ENCODE measurements at places on chromosomes 13 and 19.
A peak's percentile ranks its signal among the peaks of the same experiment; 100 is the strongest.

GRCh38 chr19:13872695-13873389 lies 4.1 kb upstream of the NANOS3 start:
- DNase-seq = no peak

GRCh38 chr19:17448131-17448967 lies at the start of gene TMEM221:
TSS of gene TMEM221 (minus strand) at chr19:17448668. CDS start at chr19:17448462, 206 bp downstream.
- DNase-seq = peak; percentile 56

- peak; percentile 68 for DNase-seq
These were observed at the start of gene ZFP30 for GRCh38 chr19:37655301-37655688. TSS of gene ZFP30 (minus strand) at chr19:37655465. CDS start at chr19:37647822, 7,643 bp downstream.

GRCh38 chr13:90999401-90999800 lies 348.1 kb upstream of the MIR17HG start:
- no peak for DNase-seq

- no peak for DNase-seq
These were observed 26.3 kb downstream of the SAE1 start for GRCh38 chr19:47156861-47157430.

GRCh38 chr13:75194717-75195462 lies 287.1 kb downstream of the TBC1D4 start:
- no peak for DNase-seq

GRCh38 chr13:100946588-100946987 lies 272.0 kb upstream of the TMTC4 start:
- no peak for DNase-seq

GRCh38 chr19:10283301-10284064 lies 3.3 kb upstream of the ICAM4 start:
- DNase-seq = no peak

DNA sequence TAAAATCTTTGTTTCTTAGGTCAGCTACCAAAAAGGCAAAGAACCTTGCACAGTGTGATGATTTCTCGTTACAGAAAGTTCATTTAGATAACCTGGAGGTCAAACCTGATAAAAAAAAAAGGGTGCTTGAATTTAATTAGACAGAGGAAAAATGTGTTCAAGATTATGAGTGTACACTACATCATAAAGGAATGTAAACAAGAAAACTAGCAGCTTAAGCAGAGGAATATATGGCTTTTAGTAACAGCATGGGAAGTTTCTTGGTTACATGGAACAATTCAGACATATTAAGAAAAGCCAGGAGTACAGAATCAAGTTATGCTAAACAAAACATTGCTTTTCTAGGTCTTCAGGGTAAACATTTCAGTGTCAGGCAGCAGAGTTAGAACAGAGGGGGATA lies 32.9 kb downstream of the ING1 start:
- no peak for DNase-seq

GRCh38 chr13:48201044-48201443 lies 32.0 kb upstream of the ITM2B start:
- no peak for DNase-seq

- DNase-seq = no peak
These were observed 304.0 kb downstream of the SPRY2 start for GRCh38 chr13:80036845-80037504.

DNA sequence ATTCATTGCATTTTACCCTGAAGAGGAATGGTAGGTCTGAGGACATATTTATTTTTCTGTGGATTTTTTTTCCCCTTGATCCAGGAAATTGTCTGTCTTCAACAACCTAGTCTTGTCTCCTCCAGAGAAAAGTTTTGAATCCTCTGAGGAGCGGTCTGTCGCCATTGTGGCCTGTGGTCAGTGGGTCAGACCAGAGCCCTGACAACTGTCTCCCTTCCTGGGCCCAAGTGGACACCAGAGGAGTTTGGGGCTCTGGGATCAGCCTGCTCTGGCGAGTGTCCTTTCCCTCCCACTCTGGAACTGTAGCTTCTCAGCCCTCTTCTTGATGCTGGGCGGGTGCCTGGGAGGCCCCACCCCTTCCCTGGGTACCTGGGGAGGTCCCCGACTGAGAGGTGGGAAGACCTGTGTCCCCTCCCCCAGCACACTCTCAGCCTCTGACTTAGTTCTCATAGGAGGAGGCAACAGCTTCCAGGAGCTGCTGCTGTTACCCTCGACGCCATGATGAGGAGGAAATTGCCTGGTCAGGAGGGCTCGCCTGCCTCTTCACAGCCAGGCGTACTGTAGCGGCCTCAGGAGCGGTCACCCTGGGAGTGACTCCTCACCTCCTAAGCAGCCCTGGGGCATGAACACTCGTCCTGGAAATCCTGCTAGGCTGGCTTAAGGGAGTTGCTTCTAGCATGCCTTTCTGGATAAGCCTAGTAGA lies 110.3 kb downstream of the GGACT start:
- DNase-seq = no peak

DNA sequence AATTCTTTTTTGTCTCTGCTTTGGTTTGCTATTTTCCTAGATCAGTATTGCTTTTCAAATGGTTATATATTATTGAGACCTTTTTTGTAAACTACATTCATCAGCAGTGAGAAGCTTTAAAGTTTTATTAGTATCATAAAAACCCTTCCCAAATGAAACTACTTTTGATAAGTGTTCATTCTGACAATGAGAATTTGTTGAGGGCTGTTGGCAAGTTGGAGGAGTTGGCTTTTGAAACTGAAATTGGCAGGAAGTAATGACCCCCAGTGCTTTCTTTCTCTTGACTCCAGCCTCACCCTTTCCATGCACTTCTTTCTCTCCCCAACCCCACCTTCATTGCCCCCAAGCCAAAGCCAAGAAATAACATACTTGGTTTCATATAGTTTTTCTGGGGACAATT lies 113.8 kb downstream of the ZIC5 start:
- no peak for DNase-seq
